ENCODE measurements at places on chromosomes 5 and 9.

DNA sequence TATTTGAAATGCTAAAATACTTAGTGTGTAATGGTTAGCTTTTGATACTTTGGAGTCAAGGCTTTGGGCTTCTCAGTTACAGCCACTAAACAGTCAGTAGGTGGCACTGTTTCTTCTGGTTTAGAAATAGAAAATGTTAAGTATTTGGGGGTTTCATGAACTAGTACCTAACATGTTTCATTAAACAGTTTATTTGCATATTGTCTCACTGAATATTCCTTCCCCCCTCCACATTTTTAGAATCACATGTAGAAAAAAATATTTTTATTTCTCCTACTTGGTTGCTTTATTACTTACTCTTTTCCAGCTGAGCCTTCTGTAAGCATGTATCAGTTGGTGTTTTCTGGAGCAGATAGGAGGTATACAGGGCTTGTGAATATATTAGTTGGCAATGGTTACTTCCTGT, 48.0 kb downstream of the IPO11 start:
- peak; percentile 54 for DNase-seq

DNA sequence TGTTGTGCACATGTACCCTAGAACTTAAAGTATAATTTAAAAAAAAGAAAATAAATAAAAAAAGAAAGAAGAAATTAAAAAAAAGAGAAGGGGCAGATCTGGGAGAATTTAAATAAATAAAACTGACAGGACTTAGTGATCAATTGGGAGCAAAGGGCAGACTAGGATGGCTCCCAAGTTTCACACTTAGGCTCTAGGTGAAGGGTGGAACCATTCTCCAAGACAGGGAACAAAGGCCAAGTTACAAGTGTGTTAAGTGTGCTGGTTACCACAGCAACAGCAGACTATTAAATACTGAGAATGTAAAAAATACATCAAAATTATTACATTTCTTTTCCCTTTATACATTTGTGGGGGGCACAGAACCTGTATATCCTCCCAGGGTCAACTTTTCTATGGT, 7.1 kb downstream of the ZDHHC21 start:
- no peak for DNase-seq

GRCh38 chr9:23594421-23594820, 231.6 kb downstream of the ELAVL2 start:
- DNase-seq: no peak

DNA sequence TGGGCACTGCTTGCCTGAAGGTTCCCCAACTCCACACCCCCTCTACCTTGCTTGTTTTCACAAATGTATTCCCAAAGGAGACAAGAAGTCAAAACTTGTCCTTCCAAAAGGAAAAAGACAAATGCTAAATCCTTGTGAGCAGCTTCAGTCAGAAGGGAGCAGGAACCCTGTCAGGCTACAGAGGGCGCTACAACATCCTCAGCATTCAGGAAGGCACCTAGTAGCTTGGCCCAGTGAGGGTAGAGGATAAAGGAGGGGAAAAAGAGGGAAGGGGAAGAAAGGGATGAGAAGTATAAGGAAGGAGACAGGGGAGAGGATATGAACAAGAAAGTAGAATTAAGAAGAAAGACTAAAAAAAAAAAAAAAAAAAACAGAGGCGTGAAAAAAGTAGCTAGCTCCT, 97.5 kb downstream of the MLLT3 start:
- no peak for DNase-seq

DNA sequence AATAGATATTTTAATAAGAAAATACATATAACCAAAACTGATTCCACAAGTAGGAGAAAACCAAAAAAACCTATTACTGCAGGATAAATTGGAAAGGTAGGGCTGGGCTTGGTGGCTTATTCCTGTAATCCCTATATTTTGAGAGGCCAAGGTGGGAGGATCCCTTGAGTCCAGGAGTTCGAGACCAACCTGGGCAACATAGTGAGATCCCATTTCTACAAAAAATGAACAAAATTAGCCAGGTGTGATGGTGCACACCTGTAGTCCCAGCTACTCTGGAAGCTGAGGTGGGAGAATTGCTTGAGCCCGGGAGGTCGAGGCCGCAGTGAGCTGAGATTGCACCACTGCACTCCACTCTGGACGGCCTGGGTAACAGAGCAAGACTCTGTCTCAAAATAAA, 189.2 kb upstream of the IER5L start:
- DNase-seq: no peak

DNA sequence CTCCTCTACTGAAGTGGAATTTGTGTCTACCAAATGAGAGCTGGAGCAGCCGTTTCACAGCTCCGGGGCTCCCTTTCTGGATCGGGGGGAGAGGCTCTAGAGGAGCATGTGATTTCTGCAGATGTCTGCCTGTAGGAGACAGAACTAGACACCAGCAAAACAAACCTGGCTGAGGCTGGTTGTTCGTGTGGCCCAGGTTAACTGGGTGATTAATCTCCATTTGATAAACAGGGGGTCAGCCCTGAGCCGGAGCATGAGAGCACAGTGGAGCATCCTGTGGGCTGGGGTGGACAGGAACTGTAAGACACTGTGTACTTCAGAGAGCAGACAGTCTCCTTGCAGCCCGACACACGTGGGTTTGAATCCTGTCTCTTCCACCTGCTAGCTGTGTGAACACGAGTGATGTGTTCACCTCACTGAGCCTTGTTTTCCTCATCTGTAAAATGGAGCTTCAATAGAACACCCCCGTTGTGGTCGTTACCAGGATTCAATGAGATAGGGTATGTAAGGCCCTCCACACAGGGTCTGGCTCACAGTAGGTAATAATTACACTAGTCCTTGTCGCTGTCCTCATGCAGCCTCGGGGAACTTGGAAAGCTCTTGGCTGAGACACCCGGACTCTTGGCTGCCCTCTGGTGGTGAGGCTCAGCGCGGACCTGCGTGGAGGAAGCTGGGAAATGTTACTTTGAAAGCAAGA, 12.9 kb downstream of the CXCL14 start:
- peak; percentile 45 for DNase-seq

GRCh38 chr5:76964060-76964459, 11.2 kb downstream of the CRHBP start:
- DNase-seq: no peak

GRCh38 chr5:158435161-158435616, 576.2 kb upstream of the CLINT1 start:
- peak; percentile 75 for DNase-seq

- no peak for DNase-seq
These were observed 70.6 kb downstream of the LMX1B start for GRCh38 chr9:126684345-126684744.

DNA sequence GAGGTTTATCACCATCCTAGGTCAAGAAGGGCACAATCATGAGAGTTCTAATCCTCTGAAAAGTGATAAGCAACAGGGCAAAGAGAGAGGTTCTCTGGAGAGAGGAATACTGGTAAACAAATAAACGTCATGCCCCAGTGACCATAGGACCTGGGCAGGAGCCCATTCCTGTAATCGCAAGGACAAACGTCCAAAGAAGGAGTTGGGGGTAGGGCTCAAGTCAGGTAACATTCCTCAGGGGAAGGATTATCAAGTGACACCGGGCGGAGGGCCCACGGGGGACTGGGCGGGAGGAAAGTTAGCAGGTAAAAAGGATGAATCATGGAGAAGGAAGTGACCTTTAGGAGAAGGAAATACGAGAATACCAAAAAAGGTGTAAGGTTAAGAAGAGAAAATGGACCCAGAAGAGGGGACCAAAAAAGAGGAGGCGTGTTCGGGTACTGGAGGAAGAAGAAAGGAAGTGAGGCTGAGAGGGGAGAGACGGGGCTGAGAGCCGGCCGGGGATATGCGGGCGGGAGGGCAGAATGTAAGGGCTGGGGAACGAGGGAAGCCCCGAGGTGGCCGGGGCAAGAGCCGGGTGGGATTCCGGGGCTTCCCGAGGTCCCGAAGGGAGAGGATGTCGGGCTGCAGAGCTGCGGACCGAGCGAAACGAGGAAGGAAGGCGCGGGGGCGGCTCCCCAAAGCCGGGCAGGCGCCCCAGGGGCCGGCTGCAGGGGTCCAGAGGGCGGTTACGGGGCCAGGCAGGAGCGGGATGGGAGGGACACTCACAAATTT, 583 bp downstream of the DIAPH1 start:
- no peak for DNase-seq

GRCh38 chr5:22500556-22500955, 352.6 kb downstream of the CDH12 start:
- no peak for DNase-seq

- DNase-seq: no peak
These were observed 6.8 kb downstream of the GNE start for GRCh38 chr9:36251428-36251827.

GRCh38 chr9:114811301-114811700, 5.5 kb upstream of the TNFSF15 start:
- DNase-seq: no peak

DNA sequence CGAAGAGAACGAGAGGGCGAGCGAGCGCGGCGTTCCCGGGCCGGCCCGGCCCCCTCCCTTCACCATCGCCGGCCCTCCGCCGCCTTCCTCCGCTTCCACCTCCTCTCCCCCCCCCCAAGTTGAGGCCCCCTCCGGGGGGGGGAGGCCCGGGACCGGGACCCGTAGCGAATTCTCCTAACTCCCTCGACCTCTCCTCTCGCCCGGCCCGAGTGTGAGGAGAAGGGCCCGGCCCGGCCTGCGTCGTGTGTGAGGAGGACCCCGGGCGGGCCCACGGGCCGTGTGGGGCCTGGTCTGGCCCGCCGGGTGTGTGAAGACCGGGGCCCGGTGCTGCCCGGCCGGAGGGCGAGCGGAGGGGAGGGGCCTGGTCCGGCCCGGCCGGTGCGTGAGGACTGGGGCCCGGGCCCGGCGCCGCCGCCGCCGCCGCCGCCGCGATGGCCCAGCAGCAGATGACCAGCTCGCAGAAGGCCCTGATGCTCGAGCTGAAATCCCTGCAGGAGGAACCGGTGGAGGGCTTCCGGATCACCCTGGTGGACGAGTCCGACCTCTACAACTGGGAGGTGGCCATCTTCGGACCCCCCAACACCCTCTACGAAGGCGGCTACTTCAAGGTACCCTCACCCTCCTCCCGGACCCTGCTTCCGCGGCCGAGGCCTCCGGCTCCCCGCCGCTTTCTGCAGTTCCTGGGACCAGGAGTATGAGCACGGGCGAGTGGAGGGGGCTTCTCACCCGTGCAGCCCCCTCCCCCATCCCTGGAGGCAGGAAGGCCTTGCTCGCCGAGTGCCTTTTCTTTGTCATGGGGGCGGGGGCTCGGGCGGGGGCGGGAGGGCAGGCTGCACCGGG, 587 bp downstream of the UBE2R2 start:
- peak; percentile 74 for DNase-seq

DNA sequence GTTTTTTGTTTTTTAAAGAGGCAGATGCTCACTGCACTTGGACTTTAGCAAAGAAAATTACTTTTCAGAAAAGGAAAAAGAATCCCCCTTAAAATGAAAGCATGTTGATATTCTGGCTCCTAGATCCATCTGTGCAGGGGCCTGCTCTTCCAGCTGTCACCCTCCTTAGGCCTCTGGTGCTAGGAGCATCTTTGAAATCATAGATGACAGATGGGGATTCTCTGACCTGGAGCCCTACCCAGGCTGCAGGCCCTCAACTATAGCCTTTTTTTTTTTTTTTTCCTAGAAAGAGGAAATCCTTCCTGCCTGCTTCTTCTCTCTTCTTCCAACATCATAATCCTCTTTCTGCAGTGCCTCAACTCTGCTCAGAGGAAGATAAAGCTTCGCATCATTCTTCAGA, 16.3 kb upstream of the DCP2 start:
- DNase-seq: no peak

GRCh38 chr5:170722316-170722715, 61.2 kb upstream of the GABRP start:
- DNase-seq: no peak

DNA sequence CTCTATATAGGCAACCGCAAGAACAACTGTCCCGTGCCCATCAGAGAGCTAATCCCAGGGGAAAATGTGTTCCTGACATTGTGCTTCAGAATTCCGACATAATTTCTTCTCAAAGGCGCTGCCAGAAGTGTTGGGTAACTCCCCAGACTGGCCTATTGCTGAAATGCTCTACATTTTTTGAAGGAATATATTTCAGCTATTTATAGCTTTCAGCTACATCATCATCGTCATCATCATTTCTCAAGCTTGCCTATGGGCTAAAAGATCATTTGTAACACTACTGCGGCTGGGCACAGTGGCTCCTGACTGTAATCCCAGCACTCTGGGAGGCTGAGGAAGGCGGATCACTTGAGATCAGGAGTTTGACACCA, 49.7 kb downstream of the MYO10 start:
- peak; percentile 89 for DNase-seq

DNA sequence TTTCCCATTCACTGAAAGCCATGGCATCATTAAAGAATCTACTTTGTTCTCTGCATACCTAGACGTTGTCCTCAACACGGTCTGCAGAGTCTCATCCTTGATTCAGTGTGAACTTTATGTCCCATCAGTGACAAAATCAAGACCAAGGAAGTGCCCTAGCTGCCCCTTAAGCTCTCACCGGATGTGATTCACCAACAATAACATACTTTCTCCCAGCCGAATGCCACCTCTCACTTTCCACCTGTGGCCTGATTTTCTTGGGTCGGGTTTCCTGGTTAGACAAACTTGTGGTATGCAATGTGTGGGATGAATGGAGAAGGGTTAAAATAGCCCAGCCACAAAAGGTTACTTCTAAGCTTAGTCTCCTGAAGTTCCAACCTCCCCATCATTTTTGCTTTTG, 145.3 kb upstream of the PAPPA start:
- no peak for DNase-seq

DNA sequence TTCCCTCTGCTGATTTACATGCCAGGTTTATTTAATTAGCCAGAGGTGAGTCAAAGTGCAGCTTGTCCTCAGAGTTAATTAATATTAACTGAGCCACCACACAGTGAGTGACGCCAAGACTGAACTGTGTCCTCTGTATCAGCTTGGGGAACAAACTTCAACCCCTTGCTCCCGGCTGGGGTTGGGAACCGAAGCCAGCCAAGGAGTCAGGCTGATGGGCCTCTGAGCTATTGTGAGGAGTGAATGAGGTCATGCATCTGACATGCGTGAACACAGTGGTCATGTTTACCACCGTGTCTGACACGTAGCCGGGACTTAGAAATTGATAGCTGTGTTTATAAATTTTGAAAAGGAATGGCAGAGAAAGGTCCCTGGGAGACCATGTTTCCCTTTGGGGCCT, 17.1 kb downstream of the IGIP start:
- DNase-seq: no peak

GRCh38 chr5:104347119-104347708, 784.6 kb upstream of the NUDT12 start:
- peak; percentile 33 for DNase-seq

DNA sequence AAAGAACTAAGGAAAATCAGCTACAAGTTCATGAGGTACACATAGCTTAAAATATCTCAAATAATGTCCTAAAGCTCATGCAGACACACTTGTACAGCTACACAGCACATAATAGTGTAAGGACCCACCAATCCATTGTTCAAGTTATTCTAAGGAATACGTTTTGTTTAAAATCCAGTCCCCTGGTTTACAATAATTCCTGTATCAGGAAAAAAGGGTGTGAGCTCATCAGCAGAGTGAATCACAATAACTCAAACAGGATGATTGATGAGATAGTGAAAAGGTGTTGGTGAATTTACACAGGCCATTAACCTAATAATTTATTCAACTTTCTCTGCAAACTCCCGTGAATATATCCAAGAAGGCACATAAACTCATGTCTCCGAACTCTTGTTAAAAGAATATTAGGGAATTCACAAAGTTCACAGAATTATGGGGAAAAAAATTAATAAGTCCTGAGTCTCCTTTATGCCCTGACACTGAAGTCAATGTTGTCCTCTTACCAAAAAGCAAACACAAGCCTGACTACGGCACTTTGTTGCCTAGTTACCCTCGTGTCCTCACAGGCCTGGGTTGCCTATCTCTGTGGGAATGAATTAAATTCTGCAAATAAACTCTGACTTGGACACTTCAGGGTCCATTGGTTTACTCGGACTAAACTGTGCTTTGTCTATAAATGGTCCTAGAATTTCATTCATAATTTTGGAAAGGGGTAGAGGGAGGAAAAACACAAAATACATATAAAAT, 142.8 kb upstream of the PDE4D start:
- DNase-seq: no peak

All from fibroblast of skin of right quadriceps (primary cell).